NCI-H1105 treated with DMSO at 0.1 percent for 48 hours (cell line): ENCODE measurements at places on chromosomes 3 and 15.

DNA sequence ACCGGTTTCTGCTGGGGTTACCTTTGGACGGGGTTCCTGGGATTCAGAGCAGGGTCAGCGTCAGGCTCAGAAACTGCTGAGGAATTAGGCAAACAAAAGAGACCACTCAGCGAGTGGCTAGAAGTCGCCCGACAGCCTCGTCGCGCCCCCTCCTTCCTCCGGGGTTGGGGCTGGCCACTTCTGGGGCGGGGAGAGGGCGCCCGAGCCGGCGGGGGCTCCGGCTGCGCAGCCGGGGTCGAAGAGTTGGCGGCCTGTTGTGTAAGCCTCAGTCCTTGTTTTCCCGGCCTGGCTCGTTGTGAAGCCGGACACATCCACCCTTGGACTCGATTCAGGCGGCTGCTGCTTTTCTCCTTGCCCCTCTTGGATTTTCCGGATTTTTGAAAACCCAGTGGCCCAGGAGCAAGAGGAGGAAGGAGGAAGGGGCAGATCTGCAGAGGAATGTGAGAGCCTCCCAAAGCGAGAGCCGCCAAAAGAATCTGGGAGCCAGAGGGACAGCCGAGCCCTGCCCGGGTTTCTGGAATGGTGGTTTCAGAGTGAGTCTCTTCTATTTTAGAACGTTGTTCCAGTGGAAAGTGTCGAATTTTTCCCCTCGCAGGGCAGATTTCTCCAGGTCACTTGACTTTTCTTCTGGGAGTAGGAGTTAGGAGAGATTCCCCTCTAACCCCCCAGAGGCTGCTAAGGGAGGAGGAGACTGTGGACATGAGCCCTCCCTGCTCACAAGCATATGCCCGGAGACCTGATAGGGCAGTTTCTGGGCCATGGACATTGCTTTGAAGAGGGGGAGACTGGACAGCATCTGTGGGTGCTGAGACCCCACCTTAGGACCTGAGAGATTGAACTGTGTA, 666 bp downstream of the SNX33 start:
- no peak for DNase-seq

- no peak for DNase-seq
Observed at GRCh38 chr3:143294188-143294587, 174.6 kb downstream of the CHST2 start.

DNA sequence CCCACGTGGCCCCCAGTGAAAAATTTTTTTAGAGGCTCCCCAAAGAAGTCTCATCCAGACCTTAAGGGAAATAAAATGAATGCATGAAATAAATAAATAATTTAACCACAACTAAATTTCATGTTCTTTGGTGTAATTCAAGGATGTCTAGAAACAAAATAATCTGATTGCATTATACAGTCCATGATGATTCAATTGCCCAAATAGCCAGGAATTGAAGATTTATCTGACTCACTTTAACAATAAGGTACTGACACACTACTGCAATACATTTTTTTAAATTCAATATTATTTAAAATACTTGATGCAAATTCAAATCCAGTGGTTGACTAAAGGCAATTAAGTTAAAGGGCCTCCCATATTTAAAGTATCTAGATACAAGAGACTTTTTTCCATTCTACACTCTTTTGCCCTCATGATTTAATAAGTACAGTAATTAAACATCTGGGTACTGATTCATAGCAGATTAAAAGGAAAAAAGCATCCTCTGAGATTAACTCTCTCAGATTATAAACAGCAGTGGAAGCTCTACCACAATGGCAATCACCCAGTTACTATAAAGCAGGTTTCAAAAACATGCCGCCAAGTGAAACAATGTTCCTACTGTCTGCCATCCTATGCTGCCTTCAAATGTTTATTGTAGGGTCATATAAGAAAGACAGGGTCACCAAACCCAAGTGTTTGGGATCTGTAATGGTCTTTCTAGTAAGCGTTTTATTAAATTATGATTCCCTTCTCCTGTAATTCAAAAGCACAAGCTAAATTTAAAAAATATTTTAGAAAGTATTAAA, 9.9 kb downstream of the UQCC5 start:
- DNase-seq: no peak

DNA sequence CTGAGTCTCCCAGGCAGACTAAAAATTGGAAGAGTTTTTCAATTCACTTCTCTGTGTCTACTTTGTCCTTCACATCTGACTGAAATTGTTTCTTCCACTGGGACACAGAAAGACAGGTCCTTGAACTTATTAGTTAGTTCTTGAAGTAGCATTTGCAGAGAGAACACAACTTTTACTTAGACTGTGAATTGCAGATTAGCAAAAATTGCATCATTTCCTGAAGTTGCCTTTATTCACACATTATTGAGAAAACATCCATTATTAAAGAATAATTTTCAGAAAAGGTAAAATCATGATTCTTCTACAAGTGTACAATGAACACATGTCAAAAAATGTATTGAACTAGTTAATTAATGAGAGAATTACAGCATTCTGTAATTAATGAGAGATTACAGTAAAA, 1.4 kb upstream of the COMMD2 start:
- no peak for DNase-seq

DNA sequence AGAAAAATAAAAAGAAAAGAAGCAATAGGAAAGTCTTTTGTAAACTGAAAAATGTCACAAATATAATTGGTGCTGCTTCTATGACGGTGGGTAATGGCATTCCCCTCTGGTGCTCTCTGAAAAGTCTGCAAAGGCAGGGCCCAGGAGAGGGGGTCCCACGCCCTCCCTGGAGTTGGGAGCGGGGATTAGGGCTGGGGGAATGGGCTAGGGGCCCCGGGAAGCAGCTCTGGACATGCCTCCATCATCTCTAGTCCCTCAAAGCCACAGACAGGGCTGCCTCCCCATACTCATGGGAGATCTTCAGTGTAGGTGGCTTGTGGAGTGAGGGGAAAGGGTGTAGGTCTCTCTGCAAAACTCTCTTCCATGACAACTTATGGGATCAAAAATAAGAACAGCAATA, 7.8 kb upstream of the RHCG start:
- no peak for DNase-seq

DNA sequence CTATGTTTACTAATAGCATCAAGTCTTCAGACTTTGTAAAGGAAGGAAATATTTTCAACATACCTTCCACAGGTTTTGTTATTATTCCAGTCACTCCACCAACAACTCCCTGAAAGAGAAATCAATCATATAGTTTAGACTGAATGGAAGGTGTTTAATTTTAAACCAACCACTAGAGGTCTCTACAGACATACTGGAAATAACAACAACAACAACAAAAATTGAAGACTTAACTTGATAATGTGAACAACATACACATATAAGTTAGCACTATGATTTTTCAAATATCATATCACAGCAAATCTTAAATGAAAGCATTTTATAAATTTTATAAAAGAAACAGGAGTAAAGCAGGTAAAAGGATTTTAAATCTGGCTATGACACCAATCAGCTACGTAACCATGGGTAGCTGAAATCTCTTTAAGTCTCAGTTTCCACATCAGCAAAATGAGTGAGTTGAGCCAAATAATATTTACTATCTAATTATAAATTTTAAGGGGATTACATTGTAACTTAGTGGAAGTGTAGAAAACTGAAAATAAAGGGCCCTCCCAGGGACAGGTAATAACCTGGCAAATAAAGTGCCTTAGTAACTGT, 188.2 kb downstream of the VPS13C start:
- DNase-seq: peak; percentile 70

DNA sequence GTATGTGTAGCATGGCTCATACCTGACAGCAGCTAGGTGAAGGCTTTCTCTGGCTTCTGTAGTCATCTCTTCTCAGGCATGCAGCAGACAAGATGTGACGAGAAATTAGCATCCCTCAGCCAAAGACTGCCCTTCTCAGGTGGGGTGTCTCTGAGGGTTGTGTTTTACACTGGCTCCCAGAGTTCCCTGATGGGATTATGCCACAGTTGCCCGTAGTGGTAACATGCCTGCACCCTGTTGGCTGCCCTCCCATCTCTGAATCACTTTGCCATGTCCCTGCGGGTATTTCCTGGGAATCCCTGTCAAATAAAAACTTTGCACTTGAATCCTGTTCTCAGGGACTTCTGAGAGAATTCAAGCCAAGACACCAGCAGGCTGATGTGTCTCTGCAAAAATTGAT, 70.5 kb downstream of the LRTM1 start:
- DNase-seq: no peak

GRCh38 chr3:178308771-178309170, 227.5 kb upstream of the KCNMB2 start:
- DNase-seq: no peak

DNA sequence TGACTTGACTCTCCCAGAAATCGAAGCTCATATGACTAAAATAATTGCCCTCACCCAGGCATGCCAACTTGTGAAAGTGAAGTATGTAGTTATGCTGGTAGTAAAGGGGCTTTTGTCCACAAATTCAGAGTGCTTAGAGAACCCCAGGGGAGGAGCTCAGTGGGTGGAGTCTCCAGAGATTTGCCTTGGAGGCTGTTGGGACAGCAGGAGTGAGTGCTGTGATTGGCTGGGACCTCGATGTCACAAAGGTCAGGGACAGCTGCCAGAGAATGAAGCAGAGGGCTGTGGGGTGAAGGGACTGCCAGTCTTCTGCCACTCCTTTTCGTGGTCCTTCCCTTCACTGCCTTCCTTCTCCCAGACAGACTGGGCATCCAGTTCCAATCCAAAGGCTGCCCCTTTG, 49.8 kb downstream of the ZNF445 start:
- DNase-seq: no peak

- no peak for DNase-seq
Observed at GRCh38 chr3:66561367-66561766, 60.5 kb upstream of the LRIG1 start.

GRCh38 chr3:13461169-13462124, 18.7 kb upstream of the HDAC11 start:
- DNase-seq: peak; percentile 42

- DNase-seq: no peak
Observed at GRCh38 chr3:31948280-31948679, 32.8 kb downstream of the OSBPL10 start.

- no peak for DNase-seq
Observed at GRCh38 chr3:172285844-172286243, 162.4 kb downstream of the GHSR start.

GRCh38 chr3:73848173-73848906, 223.6 kb upstream of the PDZRN3 start:
- DNase-seq: peak; percentile 60

DNA sequence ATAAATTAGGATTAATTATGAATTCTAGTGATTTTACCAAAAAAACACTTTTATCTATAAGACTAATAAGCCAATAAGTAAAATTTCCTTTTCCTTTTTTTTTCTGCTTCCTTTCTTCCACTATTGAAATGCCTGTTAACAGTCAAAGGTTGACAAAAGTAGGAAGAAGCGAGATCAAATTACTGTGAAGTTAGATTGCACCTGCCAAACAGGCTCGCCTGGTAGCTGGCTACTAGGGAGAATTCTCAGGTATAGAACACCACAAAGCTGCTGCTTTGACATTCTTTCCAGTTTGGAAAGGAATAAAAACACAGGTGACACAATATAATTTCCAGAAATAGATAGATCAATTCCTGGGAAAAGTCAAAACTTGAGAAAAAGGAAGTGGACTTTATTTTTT, 749.0 kb downstream of the NSUN3 start:
- DNase-seq: peak; percentile 4

DNA sequence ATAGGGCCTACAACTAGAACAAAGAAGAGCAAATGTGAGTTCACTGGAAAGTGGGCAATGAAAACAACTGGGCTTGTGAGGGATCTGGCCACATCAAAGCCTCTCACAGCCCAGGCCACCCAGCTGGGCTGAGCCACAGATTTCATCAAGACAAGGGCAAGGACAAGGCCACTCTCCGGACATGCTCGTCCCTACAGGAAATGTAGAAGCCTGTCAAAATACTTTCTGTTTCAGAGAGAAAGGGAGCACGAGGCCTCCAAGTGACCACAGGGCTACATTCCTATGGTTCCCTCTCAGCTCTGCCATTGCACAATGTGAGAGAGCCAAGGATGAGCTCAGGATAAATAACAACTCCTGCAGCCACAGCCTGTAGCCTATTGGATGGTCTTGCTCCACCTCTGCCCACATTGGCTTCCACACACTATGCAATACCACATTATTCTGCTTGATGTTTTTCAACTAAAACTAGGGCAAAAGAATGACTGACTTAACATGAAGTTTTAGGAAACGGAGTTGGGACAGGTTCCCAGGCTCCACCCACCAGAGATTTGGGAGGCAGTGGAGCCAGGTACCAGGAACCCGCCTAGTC, 12.1 kb downstream of the TBC1D2B start:
- no peak for DNase-seq
